ENCODE measurements at places on chromosomes 1 and 21. TPM values are rescaled to one million over a fixed set of nuclear protein-coding genes. Genes with fewer than 3 reads are reported as not detected.

DNA sequence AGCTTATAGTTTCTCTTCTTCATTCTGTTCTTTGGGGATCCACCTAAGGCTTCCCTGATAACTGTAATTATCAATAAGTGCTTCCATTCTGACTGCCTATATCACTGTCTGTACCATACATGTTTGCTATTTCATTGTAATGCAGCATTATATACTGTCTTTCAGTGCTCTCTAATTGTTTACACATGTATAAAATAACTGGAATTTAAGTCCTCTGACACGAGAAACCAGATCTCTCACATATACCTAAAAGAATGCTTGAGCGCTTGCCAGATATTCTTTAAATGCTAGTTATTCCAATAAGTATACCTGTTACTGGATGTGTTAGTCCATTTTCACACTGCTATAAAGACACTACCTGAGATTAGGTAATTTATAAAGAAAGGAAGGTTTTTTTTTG is 34.7 kb downstream of the CELF3 start:
- DNase-seq: no peak

DNA sequence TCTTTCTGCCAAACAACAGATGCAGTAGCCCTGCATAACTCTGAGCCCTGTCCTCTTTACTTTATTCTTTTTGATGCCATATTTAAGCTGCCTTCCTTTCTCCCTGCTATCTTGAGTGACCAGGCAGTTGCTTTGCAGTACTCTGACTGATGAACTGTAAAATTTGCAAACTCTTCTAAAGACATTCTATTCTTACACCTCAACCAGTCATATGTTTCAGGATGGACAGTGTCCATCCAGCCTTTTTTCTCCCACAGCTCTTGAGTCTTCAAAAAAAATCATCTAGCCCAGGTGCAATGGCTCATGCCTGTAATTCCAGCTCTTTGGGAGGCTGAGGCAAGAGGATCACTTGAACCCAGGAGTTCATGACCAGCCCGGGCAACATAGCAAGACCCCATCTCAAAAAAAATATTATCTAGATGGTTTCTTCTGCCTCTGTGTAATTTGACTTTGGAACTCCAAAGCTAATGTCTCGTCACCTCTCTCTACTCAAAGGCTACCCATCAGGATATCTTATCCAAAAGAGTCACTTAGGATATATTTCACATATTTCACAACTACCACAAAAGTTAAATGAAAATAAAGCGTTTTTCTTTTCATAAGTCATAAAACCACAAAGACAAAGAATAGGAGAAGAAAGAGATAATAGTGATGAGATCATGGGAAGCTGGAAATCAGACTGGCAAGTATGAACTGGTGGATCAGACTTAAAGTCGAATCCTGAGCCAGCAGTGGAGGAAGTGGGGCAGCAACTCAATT is 54.6 kb upstream of the IPO9 start:
- DNase-seq: no peak

GRCh38 chr1:26307363-26307781 is 936 bp upstream of the UBXN11 start:
- DNase-seq: no peak

GRCh38 chr1:208520438-208521099 is 276.4 kb upstream of the PLXNA2 start:
- DNase-seq: no peak

- DNase-seq: no peak
Observed at GRCh38 chr1:87778896-87779295, 450.2 kb downstream of the LMO4 start.

- no peak for DNase-seq
Observed at GRCh38 chr21:21955204-21955603, 957.0 kb downstream of the NCAM2 start.

The C2CD4D gene
- polyA plus RNA-seq: not detected
